ENCODE measurements at places on chromosomes 2 and 18. TPM values are rescaled to one million over a fixed set of nuclear protein-coding genes. Genes with fewer than 3 reads are reported as not detected.

DNA sequence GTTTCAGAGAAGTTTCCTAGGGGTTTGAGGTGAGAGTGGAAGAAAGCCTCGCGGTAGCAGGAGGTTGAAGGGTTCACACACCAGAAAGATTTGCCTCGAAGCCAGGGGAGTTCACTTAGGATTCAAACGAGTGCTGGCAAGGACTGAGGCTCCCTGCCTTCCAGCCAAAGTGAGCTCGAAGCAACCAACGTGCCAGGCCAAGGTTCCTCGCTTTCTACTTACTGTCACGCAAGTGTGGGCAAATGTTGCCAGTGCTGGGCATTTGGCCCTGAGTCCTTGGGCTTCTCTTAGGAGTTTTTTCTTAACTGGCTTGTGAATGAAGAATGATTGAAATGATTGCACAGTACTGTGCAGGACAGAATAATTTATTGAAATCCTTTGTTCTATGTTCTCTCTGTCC is 53.6 kb downstream of the TMEM178A start:
- H3K4me1 ChIP-seq, result no peaks in the 10 kb centered on the region
- DNase-seq, result no peak
- H3K27me3 ChIP-seq, result peaks cover 23% of the 10 kb centered on the region

The GRHL1 gene
- 2.0 TPM for total RNA-seq

The MGAT4A gene
- total RNA-seq, result 69.8 TPM

DNA sequence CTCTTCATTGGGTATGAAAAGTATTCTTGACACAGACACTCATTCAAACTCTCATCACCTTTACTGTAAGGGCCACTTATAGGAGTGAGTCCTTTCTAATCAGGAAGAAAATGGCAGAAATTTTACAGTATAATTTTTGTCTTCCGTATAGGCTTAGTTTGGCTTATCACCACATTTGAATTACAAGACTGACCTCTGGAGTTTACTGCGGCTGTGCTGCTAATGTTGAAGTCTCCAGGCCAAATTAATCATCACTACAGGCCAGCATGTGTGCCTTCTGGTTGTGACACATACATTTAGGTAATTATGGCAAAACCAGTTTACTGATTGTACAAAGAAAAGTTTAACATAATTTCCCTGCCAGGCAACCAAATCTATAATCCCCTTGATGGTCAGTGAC is 753.6 kb upstream of the GCFC2 start:
- no peaks in the 10 kb centered on the region for H3K27me3 ChIP-seq
- H3K4me3 ChIP-seq, result no peak overlapping the region
- no peaks in the 10 kb centered on the region for H3K4me1 ChIP-seq
- H3K36me3 ChIP-seq, result no peaks in the 10 kb centered on the region
- DNase-seq, result no peak
- no peak overlapping the region for H3K27ac ChIP-seq

DNA sequence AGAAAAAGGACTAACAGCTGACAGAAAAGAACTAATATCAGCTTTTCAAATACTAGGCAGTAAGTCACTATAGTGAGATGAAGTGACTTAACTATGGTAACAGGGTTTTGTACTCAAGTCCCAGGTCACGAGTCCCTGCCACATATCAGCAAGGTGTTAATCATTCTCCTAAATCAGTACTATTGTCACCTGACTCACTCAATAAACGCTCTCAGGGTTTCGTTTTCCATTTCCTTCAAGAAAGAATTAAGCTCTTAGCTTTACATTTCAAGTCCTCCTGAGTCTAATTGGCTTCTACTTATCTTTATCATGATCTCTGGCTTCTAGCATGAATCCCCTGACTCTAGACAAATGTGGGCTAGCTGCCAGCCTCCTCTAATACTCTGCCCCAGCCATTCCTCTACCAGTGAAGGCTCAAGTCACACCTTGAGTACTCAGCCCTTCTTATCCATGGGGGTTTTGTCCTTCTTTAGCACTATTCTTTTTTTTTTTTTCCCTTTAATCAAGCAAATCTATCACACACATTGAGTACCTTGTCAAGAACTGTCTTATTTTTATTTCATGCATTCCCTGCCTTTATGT is 20.0 kb downstream of the BUB1 start:
- H3K27ac ChIP-seq, result peak overlapping the region; percentile 86
- H3K4me1 ChIP-seq, result peaks cover 37% of the 10 kb centered on the region
- H3K36me3 ChIP-seq, result peaks cover 84% of the 10 kb centered on the region
- no peaks in the 10 kb centered on the region for H3K27me3 ChIP-seq
- H3K4me3 ChIP-seq, result no peak overlapping the region

DNA sequence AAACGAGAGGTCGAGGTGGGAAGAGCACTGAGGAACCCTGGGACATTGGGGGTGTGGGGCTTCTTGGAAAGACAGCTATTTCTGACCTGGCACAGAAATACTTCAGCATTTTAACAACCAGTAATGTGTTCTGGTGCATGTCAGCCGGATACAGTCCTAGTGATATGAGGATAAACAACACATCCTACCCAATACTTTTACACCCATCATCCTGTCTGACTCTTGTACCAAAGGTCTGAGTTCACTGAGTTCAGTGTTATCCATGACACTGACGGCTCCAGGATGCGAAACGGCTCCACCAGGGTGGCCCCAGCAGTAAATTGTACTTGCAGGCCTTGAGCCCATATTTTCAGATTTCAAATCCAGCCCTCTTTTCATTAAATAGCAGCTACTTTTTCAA is 65.9 kb upstream of the SH3BP4 start:
- peaks cover 7% of the 10 kb centered on the region for H3K4me1 ChIP-seq
- H3K36me3 ChIP-seq, result no peaks in the 10 kb centered on the region
- no peak overlapping the region for H3K27ac ChIP-seq
- DNase-seq, result no peak

The ITGA4 gene
- 265 TPM for total RNA-seq

The EFHD1 gene
- total RNA-seq, result 2.7 TPM

GRCh38 chr2:74648009-74648443 is at the start of gene M1AP:
Gene M1AP (minus strand): TSS chr2:74648330. CDS start chr2:74640275, 8,055 bp downstream.
- H3K36me3 ChIP-seq, result no peaks in the 10 kb centered on the region
- no peak within 1 kb of the TSS for H3K27ac ChIP-seq
- no peak within 1 kb of the TSS for H3K4me3 ChIP-seq

GRCh38 chr2:26913606-26913998 is 56.8 kb upstream of the MAPRE3 start:
- peaks cover 14% of the 10 kb centered on the region for H3K27me3 ChIP-seq
- H3K4me1 ChIP-seq, result no peaks in the 10 kb centered on the region
- no peak for DNase-seq
- H3K27ac ChIP-seq, result no peak overlapping the region
- no peaks in the 10 kb centered on the region for H3K36me3 ChIP-seq

DNA sequence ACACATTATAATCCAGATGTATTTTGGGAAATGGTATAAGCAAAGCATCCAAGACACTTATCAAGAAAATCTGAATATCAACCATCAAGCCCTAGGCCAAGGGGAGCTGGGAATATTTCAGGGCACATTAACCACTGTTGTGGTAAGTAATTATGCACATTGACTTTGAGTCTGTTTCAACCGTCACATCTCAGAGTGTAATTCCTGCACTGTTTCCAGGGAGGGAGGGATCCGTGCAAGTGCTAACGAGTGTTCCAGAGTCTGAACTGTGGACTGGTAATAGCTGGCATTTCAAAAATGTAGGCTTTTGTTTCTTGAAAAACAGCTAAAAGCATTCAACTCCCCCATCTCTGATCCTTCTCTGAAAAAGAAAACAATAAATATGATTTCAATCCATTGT is 681.6 kb downstream of the BCL11A start:
- no peak overlapping the region for H3K4me3 ChIP-seq
- H3K27ac ChIP-seq, result no peak overlapping the region
- no peaks in the 10 kb centered on the region for H3K27me3 ChIP-seq
- DNase-seq, result no peak

The TXNDC2 gene
- 0.30 TPM for total RNA-seq

GRCh38 chr18:44852818-44853217 is 172.1 kb downstream of the SETBP1 start:
- peaks cover 2% of the 10 kb centered on the region for H3K36me3 ChIP-seq
- H3K27ac ChIP-seq, result no peak overlapping the region
- no peaks in the 10 kb centered on the region for H3K4me1 ChIP-seq
- no peak for DNase-seq
- H3K27me3 ChIP-seq, result peaks cover 13% of the 10 kb centered on the region
- no peak overlapping the region for H3K4me3 ChIP-seq

DNA sequence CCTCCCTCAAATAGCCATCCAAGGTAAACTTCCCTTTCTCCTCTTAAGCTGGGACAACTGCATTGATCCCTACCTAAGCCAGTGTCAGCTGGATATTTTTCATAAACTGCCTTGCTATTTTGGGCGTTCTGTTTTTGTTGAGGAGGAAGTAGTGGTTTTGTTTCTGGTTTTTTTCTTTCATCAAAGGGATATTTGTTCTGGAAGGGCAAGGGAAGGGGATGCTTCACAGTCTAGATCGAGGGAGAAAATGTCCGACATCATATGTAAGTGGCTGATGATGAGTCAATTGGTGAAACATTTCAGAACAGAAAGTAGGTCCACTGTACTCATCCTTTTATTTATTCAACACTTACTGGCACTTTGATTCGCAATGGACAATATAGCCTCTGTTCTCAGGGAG is 31.0 kb downstream of the TANC1 start:
- peaks cover 2% of the 10 kb centered on the region for H3K4me1 ChIP-seq
- no peak overlapping the region for H3K27ac ChIP-seq
- no peaks in the 10 kb centered on the region for H3K36me3 ChIP-seq
- H3K27me3 ChIP-seq, result peaks cover 6% of the 10 kb centered on the region

DNA sequence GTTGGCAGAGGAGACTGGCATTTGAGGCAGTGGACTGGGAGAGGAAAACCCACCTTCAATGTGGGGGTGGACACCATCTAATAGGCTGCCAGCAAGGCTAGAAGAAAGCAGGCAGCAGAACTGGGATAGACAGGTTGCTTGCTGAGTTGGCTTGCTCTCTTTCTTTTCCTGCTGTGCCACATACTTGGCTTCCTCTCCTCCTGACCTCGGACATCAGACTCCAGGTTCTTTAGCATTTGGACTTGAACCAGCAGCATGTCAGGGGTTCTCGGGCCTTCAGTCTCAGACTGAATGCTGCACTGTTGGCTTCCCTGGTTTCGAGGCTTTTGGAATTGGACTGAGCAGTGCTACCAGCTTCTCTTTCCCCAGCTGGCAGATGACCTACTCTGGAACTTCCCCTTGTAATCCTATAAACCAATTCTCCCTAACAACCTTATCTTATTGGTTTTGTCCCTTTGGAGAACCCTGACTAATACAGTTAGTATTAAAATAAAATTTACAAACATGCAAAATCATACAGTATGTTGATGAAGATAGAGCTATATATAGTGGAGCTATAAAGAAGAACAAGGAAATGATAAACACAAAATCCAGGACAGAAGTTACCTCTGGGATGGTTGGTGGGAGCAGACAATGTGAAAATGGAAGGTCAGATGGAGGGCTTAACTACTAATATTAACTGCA is 15.9 kb downstream of the DSEL start:
- no peak overlapping the region for H3K27ac ChIP-seq
- no peaks in the 10 kb centered on the region for H3K36me3 ChIP-seq
- H3K27me3 ChIP-seq, result peaks cover 3% of the 10 kb centered on the region
- no peak overlapping the region for H3K4me3 ChIP-seq

DNA sequence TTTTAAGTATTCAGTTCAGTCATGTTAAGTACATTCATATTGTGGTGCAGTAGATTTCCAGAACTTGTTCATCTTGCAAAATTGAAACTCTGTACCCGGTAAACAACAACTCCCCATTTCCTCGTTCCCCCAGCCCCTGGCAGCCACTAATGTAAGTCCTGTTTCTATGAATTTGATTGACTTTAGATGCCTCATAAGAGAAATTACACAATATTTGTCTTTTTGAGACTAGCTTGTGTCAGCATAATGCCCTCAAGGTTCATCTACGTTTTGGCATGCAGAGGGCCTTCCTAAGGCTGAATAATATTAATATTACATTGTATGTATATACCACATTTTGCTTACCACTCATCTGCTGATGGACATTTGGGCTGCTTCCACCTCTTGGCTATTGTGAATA is 30.9 kb downstream of the METTL21A start:
- H3K4me3 ChIP-seq, result no peak overlapping the region
- H3K4me1 ChIP-seq, result peaks cover 13% of the 10 kb centered on the region
- H3K27ac ChIP-seq, result peak overlapping the region; percentile 55
- no peak for DNase-seq
- peaks cover 69% of the 10 kb centered on the region for H3K36me3 ChIP-seq

The TTC31 gene
- total RNA-seq, result 42.3 TPM

GRCh38 chr2:64873472-64873924 is 115.7 kb upstream of the SLC1A4 start:
- peaks cover 13% of the 10 kb centered on the region for H3K27me3 ChIP-seq
- DNase-seq, result peak; percentile 80
- no peak overlapping the region for H3K4me3 ChIP-seq
- peaks cover 7% of the 10 kb centered on the region for H3K4me1 ChIP-seq

The NEU2 gene
- total RNA-seq, result not detected

The BOLL gene
- not detected for total RNA-seq

DNA sequence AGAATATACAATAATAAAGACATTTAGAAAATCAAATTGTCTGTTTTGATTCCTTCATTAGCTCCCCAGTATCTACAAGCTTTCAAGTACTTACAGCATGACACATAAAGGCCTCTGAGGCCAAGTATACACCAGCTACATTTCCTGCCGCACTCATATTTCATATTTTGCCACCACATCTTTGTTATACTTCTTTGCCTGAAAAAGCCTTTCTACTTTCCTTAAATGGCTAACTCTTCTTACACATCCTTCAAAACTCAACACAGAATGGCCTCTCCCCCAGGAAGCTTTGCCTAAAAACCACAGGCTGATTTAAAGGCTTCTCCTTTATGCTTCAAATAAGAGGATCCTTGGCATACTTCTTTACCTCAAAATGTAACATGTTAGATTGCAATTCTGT is 4.5 kb downstream of the STK17B start:
- peak overlapping the region; percentile 97 for H3K27ac ChIP-seq
- no peaks in the 10 kb centered on the region for H3K27me3 ChIP-seq
- H3K4me1 ChIP-seq, result peaks cover 33% of the 10 kb centered on the region
- DNase-seq, result no peak
- peak overlapping the region; percentile 94 for H3K4me3 ChIP-seq

- H3K4me1 ChIP-seq, result peaks cover 35% of the 10 kb centered on the region
Measured at GRCh38 chr2:127067620-127068350, 39.2 kb downstream of the BIN1 start.
